ENCODE measurements at places on chromosomes 4 and X.
A peak's percentile ranks its signal among the peaks of the same experiment; 100 is the strongest.

DNA sequence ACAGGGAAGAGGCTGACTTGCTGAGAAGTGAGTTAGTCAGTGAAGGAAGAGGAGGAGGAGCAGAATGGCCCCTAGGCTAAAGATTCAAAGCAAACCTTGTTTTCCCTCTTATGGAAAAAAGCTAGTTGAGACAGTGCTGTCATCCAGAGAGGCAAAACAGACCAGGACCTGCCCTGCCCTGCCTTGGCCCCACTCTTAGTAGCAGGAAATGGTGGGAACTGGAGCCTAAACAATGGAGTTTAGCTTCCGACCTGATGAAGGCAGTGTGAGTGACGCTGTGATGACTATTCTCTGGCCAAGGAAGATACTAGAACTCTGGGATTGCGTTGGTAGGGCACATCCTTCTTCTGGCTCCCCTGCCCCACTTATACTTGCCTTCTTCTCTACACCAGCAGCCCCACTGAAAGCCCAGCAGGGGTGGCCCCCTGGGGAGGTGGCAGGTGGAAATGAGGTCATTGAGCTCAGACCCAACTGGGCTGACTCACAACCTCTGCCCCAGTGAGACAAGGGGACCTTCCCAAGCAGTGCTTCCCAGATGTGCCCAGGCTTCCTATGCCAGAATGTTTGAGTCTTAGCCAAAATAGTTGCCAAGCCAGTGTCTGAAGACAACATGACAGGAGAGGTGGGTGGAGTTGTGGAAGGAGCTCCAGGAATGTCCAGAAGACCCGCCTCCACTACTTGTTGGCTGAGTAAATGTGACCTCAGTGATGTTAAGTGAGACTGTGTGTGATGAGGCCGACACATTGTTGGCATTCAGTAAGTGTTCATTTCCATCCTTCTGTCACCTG is 38.8 kb downstream of the MSN start:
- DNase-seq: no peak

GRCh38 chr4:15542760-15543159 is 73.1 kb downstream of the CC2D2A start:
- DNase-seq: no peak

- no peak for DNase-seq
These were observed 473.5 kb upstream of the FAM241A start for GRCh38 chr4:111671756-111672155.

GRCh38 chr4:11603591-11604194 is 175.0 kb upstream of the HS3ST1 start:
- DNase-seq: no peak

DNA sequence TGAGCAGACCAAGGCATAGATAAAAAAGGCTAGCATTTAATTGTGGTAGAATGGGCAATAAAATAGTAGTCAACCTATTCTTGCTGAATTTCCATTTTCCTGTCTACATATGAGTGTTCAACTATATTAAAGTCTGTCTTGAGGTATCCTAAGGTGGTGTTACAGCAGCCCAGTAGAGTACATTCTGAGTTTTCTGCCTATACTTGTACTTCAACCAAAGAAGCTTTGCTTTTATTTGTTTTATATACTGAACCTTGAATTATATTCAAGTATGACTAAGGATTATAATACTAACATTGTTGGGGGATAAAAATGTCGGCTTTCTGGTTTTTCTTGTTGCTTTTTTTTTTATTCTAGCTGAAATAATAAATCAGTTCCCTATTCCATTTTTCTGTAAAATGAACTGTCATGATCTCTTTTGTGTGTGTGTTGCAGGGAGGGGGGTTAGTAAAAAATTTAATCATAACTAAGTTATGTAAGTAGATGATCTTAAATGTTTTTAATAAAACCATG is 106.7 kb downstream of the PDLIM5 start:
- DNase-seq: no peak

DNA sequence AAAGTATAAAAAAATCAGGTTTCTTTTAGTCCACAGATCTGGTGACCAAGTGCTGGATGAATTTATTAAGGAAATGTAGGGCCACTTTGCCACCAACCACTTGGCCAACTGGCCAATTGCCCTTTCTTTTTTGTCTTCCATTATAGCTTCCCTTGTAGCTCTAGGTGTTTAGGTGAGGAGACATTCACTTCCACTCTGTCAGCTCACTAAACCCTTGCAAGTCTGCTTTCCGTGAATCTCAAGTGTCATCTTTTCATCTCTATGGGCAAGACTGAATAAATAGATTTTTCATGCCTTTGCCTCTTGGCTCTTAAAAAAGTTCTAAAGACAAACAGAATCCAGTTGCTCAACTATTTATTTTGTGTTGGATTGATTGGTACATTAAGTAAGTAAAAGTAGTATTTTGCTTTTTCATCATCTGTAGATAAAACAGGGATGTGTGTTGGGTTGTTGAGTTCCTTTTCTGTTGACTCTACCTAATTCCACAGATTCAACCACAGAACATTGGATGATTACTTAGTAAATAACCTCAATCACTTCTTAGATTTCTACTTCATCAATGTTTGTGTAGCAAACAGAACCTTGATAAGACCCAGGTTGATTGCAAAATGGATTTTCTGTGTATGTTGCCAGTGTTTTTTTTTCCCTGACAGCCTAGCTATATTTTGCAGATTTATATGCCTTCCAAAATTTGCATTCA is 68.1 kb upstream of the GRXCR1 start:
- no peak for DNase-seq

- no peak for DNase-seq
These were observed 22.9 kb upstream of the TMEM255A start for GRCh38 chrX:120334151-120334550.

DNA sequence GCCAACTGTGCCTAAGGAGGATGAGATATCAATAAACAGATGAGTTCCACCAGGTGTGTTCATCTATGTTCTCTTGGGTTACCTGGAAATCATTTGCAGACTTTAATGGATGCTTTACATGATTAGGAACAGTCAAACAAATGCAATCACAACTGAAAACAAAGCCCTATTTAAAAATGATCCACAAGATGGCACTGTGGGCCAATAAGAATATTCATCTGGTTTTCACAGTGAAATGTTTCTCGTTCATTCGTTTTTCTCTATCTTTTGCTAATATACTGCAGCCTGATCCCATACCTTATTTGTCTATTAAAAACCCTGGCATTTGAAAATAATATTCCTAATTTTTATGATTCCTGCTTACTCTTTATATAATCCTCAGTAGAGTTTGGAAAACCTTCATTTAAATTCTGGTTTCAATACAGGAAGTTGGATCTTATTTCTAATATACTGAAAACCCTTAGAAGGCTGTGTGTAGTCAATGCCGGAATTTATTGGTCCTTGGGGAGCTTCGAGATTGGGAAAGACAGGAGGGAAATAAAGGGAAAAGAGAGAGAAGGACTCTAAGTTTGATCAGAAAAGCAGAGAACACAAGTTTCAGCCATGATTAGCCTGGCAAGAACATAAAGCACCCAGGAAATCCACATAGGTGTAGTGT is 63.8 kb upstream of the TAPT1 start:
- no peak for DNase-seq

- no peak for DNase-seq
These were observed 622.7 kb downstream of the PCDH18 start for GRCh38 chr4:136909626-136910025.

DNA sequence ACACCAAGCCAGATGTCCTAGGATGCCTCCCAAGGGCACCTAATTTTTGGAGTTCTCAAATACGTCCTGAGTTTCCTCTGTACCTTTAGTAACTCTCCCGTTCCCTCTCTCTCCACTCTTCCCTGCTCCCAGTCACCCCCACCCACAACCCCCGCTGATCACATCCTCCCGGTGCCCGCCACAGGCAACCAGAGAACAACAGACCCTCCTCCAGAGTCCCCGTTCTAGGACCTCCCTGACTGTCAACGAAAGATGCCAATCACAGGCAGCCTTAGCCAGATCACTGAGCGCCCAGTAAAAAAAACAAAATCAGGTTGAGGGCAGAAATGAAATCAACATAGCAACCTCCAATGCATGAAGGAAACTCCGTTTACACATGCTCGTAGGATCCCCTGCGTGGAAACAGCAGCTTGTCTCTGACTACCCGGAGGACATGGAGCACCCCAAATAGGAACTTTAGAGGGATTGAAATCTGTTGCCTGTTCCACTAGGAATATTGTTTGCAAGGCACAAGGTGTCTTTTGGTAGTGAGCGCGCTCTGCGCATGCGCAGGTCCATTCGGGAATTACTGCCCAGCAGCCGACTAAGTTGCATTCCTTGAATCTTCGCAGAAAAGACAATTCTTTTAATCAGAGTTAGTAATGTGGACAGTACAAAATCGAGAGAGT is at the start of gene GABRB1:
GABRB1 (plus strand) TSS at position 557 of the 668 bp plus-strand sequence.
- peak; percentile 38 for DNase-seq

DNA sequence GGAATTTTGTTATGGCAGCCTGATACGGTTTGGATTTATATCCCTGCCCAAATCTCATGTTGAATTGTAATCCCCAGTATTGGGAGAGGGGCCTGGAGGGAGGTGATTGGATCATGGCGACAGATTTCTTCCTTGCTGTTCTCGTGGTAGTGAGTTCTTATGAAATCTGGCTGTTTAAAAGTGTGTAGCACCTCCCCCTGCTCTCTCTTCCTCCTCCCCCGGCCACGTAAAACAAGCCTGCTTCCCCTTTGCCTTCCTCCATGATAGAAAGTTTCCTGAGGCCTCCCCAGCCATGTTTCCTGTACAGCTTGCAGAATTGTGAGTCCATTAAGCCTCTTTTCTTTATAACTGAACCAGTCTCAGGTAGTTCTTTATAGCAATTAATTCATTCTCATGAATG is 37.9 kb downstream of the SUPT20HL2 start:
- DNase-seq: no peak

GRCh38 chr4:40750461-40751258 is 905 bp downstream of the NSUN7 start:
- no peak for DNase-seq

DNA sequence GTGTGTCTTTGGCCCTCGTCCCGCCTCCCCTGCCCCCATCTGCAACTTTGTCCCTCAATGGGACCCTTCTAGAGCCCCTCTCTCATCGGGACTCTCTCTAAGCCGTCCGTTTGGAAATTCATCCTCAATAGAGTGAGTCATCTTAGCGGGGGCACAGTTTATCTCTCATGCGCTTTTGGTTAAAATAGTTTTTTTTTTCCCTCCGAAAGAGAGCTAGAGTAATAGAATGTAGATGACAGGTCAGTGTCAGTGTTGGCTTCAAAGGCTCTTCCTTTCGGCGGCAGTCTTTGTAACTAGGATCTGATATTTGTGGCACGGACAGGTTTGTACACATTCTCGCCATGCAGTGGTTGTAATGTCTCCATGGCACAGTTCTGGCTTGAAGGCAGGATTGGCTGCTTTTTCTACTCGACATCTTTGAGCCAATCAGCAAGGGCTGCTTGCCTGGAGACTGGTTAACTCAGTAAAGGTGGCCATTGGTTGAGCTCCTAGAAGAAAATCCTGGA is 989 bp downstream of the N4BP2 start:
- DNase-seq: peak; percentile 53

GRCh38 chr4:140368686-140369085 is 4.8 kb upstream of the SCOC start:
- no peak for DNase-seq

GRCh38 chr4:44448521-44449461 is at the start of gene KCTD8:
Gene KCTD8 (minus strand): TSS chr4:44448809.
- DNase-seq: peak; percentile 97

- no peak for DNase-seq
These were observed 884 bp downstream of the RELL1 start for GRCh38 chr4:37685161-37685822.

GRCh38 chrX:110265661-110266060 is 52.2 kb downstream of the AMMECR1 start:
- DNase-seq: no peak

- no peak for DNase-seq
These were observed 204.7 kb upstream of the CASK start for GRCh38 chrX:42128020-42128419.

DNA sequence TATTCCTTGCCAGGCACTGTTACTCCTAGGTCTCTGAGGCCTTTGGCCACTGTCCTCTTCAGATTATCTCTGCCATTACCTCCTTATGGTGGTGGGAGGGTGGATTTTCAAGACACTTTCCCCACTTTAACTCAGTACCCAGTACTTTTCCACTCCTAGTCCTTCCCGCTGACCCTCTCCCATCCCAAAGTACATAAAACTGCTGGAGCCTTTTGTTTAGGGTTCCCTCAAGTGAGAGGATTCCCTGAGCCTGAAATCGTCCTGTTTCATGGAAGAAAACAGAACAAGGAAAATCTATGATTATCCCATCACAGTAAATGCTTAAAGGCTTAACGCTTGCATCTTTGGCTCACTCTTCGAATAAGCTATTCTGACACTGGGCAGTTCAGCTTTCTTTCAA is 1742.5 kb upstream of the ADGRL3 start:
- DNase-seq: no peak

GRCh38 chr4:152281822-152282221 is 254.1 kb downstream of the FBXW7 start:
- no peak for DNase-seq

DNA sequence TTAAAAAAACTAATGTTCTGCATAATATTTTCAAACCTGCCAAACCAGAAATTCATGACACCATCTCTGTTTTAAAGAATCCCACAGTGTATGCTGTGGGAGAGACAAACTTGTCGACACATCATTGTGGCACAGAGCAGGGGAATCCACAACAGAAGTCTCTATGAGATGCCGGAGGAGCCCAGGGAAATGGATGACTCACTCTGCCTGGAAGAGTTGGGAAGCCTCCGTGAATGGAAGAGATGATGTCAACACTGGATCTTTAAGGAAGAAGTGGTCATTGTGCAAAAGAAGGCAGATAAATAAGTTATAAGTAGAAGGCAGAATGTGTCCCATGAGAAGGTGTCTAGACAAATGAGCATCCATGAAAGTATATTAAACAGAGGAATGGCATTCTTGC is 595.1 kb downstream of the RAB28 start:
- no peak for DNase-seq

DNA sequence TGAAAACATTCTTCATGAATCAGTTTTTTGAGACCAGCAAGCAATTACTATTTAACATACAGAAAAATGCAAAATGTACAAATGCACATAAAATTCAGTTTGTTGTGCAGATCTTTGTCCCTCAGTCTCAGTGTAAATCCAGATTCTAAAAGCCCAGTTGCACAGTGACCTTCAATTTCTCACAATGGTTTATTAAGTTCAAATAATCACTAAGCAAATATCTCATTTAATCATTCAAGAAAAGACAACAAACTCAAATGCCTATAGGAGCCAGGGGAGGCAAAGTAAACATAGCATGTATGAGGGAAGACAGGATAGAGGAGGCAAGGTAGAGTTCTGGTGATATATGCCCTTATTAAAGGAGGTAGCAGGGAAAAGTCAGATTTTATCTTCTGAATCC is 82.8 kb downstream of the PPP3CA start:
- no peak for DNase-seq

DNA sequence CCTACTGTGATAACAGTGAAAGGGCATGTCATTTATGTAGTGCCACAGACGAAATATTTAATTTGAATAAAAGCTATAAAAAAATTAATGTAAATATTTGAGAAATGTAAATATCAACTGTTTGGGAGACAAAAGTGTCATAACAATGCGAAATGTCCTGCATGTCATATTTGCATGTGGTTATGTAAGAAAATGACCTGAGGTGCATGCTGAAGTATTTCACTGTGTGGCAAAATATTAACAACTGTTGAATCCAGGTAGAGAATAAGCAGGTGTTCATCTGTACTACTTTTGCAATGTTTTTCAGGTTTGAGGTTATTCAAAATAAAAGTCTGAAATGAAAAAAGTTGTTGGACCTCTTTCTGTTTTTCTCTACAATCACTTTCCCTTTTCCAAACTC is 30.9 kb downstream of the PROM1 start:
- no peak for DNase-seq

All from nucleus accumbens (tissue), 56 donors.